ENCODE measurements at places on chromosomes 16 and 17.

DNA sequence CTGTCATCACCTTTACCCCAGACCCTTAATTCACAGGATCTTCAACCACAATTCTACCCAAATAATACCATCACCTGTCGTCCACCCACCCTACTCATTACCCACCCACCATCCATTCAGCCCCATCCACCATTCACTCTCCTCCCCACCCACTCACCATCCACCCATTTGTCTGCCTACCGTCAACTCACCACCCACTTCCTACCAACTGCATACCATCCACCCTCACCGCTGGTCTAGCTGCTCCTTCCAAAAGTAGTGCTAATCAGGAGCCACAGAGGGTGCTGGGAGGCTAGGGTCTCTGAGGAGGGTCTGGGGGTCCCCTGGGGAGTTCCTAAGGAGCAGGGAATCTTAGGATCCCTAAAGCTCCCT, 12.0 kb upstream of the IGFBP4 start:
- no peak for DNase-seq

- no peak for DNase-seq
These were observed 9.7 kb upstream of the RAI1 start for GRCh38 chr17:17671369-17672129.

DNA sequence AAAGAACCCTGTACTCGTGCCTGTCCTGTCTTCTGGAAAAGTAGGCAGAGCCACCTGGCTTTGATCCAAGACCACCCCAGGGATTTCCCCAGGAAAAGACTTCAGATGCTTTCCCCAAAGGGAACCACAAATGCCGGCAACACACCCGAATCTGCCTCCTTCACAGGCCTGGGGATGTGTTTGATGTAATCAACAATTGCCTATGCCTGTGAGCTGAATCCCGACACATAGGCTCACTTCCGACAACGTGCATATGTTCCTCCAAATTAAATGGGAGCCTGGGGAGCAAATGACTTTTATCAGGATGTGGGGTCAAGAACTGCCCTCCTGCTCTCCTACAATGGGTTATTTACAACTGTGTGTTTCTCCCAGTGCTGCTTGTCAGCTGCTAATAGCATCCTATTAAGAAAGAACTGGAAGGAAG, 535.2 kb upstream of the CDH11 start:
- no peak for DNase-seq

DNA sequence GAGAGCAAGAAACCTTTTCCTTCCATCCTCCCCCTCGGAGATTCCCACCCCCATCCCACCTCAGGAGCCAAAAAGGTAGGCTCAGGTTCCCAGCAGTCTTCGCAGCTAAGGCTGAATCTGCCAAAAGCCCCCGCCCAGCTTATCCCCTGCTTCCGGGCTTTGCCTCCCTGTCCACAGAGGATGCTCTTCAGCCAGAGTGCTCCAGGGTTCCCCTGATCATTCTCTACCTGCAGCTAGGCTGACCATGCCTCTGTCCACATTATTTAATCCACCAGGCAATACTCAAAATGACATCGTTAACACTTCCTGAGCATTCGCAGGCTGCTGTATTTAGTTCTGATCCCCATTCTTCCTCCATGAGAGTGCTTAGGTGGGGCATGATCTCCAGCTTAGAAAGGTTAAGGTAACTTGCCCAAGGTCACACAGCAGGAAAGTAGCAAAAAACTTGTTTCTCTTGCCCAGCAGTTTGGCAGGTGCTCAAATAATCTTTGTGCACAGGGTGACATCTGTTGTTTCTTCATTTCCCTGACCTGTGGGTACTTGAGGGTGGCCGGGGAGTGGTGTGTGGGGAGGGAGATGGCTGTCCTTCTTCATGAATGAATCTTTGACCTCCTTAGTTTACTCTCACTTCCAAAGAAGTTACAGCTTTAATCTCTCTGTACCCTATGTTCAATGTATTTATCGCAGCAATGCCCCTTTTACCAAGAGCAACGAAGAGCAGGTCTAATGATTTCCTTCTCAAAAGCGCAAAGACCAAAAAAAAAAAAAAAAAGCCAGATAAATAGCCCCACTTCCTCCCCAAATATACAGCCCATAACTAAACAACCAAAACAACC, 848 bp upstream of the TBKBP1 start:
- no peak for DNase-seq

DNA sequence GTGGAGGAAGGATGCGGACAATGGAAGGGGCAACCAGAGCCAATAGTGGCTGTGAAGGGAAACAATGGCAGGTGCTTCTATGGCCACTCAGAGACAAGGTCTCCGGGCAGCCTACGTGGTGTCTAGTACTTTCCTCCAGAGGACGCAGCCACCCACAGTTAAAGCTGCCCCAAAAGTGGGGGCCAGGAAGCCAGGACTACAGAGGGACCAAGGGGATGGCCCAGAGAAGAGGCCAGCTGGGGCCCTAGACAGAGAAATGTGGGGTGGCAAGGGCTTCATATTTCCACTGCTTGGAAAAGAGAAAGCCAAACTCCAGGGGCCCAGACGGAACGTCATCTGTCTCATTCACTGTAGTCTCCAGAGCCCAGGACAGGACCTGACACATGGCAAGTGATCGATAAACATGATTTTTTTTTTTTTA, 837 bp upstream of the PER1 start:
- DNase-seq: no peak

GRCh38 chr17:80604670-80605010, 60.0 kb downstream of the RPTOR start:
- no peak for DNase-seq

- DNase-seq: peak; percentile 47
These were observed 394 bp upstream of the CPD start for GRCh38 chr17:30378241-30378824.

- DNase-seq: no peak
These were observed 3.3 kb downstream of the TELO2 start for GRCh38 chr16:1496464-1496863.

- no peak for DNase-seq
These were observed 84.3 kb downstream of the ARHGAP23 start for GRCh38 chr17:38512473-38513058.

DNA sequence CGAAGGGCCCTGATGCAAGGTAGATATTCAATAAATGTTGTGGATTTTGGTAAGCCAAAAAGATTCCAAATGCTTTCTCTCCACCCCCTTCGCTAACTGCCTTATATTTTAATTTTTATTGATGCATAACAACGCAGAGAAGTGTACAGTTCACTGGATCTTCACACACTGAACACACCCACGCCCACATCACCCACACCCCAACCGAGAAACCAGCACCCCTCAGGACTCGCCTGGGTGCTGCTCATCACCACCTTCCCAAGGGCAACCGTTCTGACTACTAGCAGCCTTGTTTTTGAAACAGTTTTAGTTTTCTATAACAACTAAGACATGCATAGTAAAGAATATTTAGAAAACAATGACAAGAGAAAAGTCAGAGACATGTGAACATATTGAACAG, 9.1 kb upstream of the PLCG2 start:
- no peak for DNase-seq

- DNase-seq: no peak
These were observed 2.7 kb downstream of the MAPT start for GRCh38 chr17:45896803-45897693.

DNA sequence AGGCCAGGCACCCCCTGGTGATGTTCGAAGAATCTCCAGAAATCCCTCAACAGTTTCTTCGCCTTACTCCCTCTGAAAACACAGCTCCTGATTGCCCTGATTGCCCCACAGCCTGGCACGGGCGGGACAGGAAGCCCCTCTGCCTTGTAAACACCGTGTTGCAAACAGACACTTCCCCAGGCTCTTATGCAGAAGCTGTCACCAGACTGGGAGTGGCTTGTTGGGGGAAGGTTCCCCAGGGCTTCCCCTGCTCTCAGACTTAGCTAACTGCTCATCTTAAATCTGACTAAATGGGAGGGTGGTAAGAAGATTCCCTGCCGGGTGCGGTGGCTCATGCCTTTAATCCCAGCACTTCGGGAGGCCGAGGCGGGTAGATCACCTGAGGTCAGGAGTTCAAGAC, 11.2 kb downstream of the PIK3R5 start:
- DNase-seq: no peak

DNA sequence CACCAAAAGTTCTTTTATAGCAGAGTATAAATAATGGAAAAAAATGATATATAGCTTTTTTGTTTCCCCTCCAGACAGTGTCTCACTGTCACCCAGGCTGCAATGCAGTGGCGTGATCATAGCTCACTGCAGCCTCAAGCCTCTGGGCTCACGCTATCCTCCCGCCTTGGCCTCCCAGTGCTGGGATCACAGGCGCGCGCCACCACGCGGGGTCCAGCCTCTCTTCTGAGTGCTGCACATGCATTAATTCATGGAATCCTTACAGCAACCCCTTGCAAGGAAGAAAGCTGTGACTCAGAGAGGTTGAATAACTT, 18.0 kb upstream of the ZNF629 start:
- DNase-seq: no peak

DNA sequence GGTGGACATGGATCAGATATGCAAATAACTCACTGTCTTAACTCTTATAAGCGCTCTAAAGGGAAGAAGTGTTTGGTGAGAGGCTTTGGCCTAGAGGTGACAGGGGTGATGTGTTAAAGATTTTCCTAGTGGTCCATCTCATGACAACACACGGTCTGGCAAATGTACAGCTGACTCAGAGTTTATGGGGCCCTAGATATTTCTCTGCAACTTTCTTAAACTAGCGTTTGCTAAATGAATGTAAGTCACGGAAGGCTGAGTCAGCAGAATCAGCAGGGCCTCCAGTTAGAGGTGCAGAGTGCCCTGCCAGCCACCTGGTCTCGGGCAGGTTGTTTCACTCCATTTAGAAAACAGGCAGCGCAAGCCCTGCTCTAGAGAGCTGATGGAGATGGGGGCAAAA, 40.1 kb downstream of the CLEC16A start:
- no peak for DNase-seq

DNA sequence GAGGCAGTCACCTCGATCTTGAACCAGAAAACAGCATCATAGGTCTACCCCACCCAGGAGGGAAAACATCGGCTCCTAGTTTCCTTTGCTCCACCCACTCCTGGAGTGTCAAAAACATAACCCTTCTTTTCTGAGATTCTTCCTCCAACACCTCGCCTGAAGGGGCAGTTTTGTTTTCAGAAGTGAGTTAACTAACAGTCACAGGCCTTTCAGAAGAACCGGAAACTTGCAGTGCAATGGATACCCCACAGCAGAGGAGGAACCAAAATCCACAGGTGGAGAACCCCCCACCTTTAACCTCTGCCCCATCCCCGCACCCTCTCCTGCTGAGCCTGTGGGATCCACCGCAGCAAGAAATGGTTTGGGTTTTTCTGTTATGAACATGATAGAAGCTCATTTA, 7.8 kb upstream of the TEX2 start:
- DNase-seq: no peak

- DNase-seq: no peak
These were observed 55.7 kb upstream of the HAS3 start for GRCh38 chr16:69049603-69050375.

GRCh38 chr16:73599351-73599750, 551.4 kb upstream of the ZFHX3 start:
- DNase-seq: no peak

Data from stimulated activated effector memory CD8-positive, alpha-beta T cell treated with anti-CD3 and anti-CD28 coated beads, Interleukin-12 subunit alpha, Interleukin-12 subunit beta, amount 100 ng/mL, for 72 hours (primary cell).